ENCODE measurements at places on chromosomes 11 and 22.

DNA sequence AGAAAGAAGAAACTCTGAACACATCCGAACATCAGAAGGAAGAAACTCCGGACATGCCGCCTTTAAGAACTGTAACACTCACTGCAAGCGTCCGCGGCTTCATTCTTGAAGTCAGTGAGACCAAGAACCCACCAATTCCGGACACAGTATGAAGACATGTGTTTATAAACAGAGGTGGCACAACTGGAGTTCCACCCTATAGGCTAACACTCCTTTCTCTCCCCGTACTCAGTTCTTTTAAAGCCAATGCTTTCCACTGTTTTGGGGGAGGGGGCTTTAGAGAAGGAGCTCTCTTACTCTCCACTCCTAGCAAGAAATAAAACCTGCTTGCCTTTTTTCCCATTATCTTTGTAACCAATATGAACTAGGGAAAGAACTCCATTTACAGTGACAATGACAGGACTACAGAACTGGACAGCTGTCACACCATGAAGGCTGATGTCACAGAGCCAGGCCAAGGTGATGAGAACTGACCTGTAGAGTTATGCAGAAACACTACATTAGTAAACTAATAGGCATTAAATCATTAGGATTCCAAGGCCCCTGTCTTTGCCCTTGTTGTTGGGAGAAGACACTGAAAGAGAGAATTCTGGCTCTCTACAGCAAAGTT lies 733 bp downstream of the TRIM5 start:
- no peak for DNase-seq

DNA sequence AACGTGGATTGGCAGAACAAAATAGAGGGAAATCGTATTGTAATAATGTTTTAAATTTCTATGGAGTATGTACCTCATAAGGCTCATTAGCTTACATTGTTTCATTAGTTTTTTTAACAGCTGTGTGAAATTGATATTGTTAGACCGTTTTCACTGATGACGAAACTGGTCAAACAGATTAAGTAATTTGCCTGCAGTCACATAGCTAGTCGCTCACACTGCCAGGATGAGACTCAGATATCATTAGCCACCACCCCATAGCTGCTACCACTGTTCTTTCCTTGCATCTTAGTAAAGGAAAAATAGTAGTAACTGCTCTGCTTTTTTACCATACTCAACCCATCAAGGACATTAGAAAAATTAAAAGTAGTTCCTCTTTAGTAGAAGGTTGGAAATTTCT lies 64.0 kb downstream of the DKK3 start:
- no peak for DNase-seq

DNA sequence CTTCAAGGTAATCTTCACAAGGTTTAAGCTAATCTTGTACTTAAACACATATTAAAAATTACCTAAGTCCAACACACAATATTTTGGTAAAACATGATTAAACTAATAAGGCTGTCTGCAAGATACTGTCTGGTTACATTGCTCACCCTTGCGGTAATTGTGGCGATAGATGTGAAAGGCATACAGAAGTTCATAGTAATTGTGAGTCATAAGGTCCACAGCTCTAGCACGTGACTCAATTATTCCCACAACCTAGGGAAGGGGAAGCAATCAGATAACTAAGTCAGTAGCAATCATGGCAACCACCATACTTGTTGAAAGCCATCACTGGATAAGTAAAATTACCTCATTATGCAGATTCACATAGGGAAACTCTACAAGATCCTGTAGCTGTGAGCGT lies 30.5 kb upstream of the FNBP4 start:
- DNase-seq, result peak; percentile 32

DNA sequence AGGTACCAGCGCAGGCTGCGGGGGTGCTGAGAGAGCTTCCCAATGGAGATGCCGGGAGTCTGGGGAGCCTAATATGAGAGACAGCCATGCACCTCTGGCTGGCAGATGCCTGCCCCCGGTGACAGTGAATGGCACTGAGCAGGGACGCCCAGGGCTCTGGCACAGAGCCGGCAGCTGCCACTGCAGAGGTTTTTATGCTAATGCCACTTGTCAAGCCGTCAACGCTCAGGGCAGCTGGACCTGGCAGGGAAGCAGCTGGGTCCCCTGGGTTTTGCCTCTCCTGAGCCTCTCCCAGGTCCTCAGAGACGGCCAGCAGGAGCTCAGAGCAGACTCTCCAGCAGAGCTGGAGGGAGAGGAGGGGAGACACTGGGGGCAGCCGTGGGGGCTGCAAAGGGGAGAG lies 573.6 kb downstream of the BUD13 start:
- no peak for DNase-seq

GRCh38 chr22:37909766-37910165 lies 3.7 kb downstream of the MICALL1 start:
- no peak for DNase-seq

GRCh38 chr22:40908895-40909294 lies 42.3 kb upstream of the RBX1 start:
- DNase-seq, result no peak

DNA sequence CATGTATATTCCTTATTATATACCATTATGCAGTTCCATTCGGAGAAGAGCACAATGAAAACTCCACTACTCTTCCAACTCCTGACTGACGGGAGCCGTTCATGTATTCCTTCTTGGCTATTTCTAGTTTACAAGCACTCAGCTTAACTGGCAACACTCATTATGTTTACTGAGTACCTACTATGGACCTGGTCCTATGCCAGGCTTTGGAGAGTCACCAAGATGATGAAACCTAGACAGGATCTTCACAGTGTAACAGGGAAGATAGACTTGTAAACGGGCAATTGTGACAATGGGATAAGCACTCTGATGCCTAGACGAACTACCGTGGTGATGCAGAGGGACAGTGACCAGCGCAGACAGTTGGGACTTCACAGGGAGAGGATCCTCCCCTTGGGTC lies 22.3 kb upstream of the ST3GAL4 start:
- DNase-seq, result no peak

- no peak for DNase-seq
Measured at GRCh38 chr11:61076506-61077304, 25.6 kb upstream of the CD5 start.

DNA sequence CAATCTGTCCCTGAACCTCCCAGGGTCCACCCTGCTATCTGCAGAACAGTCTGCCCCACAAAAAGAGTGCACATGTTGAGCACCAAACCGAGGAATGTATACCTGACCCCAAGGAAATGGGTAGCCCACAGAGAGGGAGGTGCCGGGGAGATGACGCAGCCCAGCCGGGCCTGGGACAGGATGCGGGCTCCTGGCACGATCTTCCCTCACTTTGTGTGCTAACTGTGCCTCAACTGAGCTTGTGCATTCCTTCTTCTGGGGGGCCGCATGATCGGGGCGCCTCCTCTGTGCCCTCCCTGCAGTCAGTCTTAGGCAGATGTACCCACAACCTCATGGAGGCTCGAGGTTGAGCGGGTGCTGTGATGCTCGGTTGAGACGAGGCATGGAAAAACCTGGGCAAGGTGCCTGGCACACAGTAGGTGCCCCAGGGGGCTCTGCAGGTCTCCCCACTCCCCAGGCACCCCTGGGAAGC lies 2.4 kb downstream of the GAS2L1 start:
- DNase-seq, result no peak

DNA sequence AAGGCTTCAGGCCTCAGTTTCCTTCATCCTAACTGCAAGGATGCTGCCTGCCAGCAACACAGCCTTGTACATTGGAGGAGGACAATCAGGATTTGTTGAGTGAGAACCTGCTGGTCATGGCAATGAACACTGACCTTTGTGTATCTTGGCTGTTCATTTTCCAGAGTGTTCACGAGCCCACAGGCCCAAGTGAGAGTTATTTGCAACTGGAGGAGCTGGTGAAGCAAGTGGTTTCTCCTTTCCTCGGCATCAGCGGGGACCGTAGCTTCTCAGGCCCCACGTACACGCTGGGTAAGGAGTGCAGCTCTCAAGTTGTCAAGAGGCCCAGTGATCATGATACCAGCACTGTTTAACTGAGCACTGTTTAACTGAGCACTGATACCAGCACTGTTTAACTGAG lies 59.0 kb downstream of the TRAF6 start:
- DNase-seq, result no peak

GRCh38 chr11:33701302-33702230 lies 940 bp upstream of the C11orf91 start:
- DNase-seq, result peak; percentile 85

DNA sequence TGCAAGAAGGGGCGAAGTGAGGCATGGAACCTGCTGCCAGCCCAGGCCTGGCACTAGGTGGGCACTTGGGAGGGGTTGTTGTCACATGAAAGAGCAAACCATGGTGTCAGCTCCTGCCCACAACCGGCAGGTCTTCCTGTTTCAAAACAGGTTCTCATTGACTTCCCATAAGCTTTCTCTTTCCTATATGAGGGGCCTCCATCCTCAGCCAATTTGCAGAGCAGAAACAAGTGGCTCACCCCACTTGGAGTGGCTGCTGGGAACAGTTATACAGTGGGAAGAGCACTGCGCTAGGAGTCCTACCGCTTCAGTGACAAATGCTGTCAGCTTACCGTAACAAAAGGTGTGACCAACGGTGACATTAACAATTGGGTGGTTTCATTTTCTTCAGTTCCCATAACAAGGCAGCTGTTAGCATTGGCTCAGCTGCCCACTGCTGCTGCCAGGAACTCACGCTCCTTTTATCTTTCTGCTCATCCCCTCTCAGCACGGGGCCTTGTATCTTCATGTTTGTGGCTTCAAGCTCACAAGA lies 10.2 kb upstream of the SSTR3 start:
- no peak for DNase-seq

DNA sequence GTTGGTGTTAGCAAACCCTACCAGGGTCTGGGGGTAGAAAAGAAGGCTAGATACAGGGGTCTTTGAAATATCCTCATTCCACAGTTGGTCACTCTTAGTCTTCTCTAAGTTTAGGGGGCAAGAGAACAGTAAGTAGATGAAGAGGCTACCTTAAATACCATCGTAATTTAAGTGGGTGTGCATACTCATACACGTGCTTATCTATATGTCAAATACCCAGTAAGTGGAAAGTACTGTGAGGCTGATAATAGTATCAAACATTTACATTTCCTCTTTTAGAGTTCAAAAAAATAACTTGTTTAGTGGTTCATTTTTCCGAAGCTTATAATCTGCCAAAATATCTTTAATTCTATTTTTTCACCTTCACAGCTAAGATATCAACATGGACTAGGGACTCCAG lies 90.7 kb downstream of the WNT11 start:
- no peak for DNase-seq

DNA sequence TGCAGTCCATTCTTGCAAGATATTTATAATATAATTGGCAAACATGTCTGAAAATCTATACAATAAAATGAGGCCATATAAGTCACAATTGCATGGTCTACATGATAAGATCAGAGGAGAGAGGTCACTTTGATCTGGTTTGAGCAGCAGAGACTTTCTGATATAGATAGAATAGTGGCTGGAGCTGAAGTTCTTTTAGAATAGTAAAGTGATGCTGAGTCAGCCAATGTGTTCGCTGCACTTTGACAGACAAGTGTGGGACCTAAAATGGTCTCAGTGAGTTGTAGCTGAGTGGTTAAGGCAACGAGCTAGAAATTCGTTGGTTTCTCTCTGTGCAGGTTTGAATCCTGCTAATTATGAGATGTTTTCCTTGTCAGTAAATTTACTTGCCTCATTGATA lies 257.0 kb upstream of the C11orf87 start:
- no peak for DNase-seq

- DNase-seq, result no peak
Measured at GRCh38 chr11:120577041-120577440, 65.5 kb downstream of the GRIK4 start.
